ENCODE measurements at places on chromosomes 6 and 20.
A peak's percentile ranks its signal among the peaks of the same experiment; 100 is the strongest.

DNA sequence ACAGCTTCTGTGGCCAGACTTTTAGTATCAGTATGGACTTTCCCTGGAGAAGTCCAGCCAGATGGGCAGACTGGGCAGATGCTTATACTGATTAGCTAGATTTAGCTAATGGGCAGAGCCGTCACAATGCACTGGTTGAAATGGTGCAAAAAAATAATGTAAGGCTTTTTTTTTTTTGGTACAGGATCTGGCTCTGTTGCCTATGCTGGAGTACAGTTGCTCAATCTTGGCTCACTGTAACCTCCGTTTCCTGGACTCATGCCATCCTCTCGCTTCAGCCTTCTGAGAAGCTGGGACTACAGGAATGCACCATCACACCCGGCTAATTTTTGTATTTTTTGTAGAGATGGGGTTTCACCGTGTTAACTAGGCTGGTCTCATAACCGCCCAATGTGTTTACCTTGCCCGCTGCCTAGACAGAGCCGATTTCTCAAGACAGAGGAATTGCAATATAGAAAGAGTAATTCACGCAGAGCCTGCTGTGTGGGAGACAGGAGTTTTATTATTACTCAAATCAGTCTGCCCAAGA, 16.4 kb upstream of the KIFC1 start:
- peak; percentile 42 for DNase-seq

DNA sequence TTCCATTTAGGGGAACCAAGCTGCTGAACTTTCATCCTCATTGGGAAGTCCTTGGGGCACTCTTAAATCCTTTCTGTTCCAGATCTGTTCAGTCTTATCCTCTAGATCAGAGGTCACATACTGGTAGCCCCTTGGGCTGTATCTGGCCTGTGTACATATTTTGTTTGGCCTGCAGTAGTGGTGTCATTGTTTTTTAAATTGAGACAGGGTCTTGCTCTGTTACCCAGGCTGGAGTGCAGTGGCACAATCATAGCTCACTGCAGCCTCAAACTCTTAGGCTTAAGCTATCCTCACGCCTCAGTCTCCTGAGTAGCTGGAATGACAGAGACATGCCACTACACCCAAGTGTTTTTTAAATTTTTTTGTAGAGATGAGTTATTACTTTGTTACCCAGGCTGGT, 14.8 kb downstream of the RALY start:
- DNase-seq: no peak

GRCh38 chr6:39075010-39075686, 26.6 kb downstream of the GLP1R start:
- no peak for DNase-seq

DNA sequence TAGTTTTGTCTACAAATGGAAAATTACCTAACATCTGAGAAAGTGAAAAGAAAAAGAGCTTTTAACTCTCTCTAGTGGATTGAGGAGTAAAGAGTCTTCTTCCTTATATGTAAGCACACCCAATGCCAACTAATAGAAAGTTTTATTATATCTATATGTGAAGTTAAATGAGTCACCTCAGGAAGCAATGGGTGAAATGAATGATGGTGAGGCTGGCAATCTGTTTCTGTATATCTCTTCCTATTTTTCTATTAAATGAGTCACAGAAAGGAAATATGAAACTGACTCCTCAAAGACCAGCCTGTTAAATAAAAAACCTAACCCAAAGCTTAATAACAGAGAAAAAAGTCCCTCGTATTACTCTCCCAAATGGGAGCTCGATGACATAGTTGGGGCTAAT, 71.3 kb downstream of the OTOR start:
- DNase-seq: no peak

DNA sequence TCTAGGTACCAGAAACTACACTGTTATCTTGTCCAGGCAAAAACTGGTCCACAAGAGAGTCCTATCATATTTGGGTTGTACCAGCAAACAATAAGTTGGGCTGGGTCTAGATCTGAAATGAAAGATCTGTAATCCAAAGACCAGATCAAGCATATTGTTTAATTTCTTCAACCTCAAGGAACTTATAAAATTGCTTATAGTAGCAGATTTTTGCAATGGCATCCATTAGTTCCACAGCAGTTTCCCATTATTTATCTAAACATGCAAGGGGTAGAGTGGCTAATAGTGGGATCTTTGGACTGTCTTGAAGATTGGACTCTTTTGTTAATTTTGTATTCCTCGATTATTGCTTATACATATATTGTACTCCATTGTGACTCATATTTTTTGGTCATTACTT, 40.5 kb upstream of the SNAP25 start:
- DNase-seq: no peak

DNA sequence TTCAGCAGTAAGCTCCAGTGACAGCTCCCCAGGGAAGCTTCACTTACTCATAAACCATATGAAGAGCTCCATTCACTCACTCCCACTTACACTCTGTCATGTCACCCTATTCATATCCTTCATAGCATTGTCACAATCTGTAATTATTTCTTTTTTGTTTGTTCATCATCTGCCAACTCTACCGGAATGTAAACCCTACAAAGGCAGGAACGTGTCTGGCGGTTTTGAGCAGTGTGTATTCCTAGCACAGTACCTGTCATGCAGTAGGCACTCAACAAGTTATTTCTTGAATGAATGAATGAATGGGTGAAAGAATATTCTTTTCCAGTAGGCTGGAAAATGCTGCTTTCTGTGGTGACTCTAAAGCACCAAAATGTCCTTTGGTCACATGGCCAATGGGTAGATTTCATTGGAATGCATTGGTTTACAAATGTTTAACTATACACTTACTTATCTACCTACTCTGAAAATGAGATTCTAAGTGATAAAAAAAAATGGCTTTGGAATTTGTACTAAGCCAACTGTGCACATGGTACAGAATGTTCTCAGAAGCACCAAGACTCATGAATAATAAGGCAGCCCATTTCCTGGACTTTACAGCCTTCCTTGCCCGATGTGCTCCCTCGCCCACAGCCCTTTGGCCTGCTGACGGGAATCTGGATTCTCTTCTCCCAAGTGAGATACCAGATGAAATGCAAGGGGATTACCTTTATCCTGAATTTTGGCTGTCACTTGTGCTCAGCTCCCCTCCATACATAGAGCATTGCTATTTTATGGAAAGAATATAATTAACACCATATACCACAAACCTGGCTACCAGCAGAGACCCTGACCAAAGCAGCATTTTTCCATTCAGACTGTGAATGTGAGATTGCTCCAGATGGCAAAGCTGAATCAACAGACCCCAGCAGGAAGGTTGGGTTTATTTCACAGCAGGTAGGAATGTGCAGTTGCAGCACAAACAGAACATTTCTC, 273.3 kb downstream of the ALDH8A1 start:
- no peak for DNase-seq

DNA sequence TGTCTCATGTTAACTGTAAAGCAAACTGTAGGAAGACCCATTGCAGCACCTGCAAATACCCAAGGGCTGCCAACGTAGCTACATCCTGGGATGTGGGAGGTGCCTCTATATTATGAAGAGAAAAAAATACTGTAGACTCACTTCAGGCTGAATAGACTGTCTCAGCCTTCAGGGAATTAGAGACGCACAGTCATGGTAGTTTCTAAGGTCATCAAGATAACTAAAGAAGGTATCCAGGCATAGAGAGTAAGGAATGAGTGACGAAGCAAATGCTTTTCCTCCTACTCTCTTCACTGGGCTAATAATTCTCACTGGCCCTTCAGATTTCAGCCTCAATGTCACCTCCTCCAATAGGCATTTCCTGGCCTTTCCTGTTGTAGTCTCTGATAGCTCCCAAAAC, 121.6 kb upstream of the ECI2 start:
- peak; percentile 29 for DNase-seq
